T-helper 1 cell (primary cell): ENCODE measurements at places on chromosomes 2 and 18.

DNA sequence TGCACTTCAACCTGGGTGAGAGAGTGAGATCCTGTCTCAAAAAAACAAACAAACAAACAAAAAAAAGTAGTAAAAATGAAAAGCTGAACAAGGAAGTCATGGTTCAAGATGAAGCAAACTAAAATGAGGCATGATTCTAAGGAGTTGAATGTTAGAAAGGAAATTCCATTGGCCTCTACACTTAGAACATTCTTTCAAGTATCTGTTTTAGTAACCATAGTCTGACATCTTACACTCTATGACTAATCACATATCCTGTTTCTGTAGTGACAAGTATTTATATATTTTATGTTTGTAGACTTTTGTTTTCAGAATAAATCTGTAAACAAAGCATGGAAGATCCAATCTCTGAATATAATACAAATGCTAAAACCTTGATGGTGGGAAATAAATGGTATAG, 164.1 kb downstream of the KIAA1328 start:
- no peak for DNase-seq

DNA sequence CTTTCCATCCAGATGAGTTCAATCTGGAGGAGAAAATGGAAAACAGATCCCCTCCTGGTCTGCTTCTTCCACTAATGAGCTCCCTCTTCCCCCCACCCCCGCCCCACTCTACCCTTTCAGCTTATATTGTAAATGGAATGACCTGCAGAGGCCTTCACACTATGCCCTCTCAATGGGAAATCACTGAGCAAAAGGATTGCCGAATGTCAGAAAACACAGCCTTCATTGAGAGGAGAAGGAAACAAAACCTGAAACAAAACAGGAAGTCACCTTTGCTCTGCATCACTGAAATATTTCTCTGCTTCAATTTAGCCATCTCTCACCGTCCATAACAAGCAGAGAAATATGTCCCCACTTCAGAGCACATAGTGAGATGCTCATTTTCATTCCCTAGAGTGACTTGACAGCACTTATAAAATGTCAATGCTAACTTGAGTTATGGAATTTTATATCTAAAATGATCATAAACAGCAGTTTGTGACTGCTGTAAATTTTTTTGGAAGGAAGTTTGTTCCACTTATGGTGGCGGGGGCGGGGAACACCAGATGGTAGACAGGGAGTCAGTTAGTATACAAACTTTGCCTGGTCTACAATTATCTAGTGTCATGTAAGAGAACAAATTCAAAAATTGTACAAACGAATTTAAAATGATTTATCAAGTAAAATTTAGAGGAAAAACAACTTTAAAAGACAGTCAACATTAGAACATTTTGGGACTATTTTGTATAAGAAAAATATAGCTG, 1.8 kb upstream of the FRZB start:
- no peak for DNase-seq

DNA sequence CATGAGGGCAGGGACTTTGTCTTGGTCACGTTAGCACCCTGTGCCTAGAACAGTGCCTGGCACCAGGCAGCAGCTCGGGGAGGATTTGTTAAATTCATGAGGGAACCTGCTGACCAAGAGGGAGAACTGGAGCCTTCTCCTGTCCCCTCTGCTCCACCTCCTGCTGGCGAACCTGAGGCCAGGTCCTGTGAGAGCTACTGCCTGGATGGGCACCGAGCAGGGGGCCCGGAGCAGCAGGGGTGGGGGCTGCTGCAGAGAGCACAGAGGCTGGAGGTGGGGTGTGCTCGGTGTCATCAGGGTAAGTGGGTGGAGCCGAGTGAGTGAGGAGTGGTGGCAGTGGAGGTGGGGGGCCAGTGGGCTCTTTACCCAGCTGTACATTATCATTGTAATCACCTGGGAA, 52.1 kb upstream of the FAHD2A start:
- no peak for DNase-seq

DNA sequence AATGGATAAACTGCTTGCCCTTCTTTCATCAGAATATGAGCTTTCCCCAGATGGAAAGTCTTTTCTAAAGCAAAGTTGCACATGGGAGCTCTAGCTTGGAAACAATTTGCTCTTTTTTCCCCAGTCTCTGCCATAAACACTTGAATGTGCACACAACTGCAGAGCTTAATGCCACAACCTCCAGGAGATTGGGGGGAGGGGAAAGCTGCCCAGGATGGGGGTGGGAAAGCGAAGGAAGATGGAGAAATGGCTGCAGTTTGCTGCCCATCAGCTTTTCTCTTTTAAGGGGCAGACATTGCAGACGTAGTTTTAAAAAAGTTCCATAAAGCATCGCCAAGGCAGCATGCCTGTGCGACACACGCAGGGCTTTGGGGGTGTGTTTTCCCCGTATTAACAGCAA, 1.5 kb downstream of the ACKR3 start:
- no peak for DNase-seq

DNA sequence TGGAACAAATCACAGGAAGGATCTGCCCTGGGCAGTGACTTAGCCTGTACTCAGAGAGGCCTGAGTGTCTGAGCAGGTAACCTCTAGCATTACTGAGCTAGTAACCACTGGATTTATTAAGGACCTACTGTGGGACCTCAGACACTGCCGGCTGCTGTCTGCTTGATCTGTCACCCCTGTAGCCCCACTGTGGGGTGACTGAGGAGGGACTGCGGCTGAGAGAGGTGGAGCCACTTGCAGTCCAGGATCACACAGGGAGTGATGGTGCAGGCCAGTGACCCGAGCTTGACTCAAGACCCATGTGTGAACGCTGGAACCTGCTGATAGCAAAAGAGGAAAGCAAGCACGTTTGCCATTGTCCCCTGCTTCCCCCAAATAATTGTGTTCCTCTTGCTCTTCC, 15.6 kb downstream of the CHMP1B start:
- no peak for DNase-seq

GRCh38 chr2:217935901-217936684, 66.7 kb downstream of the TNS1 start:
- DNase-seq, result no peak

- DNase-seq, result no peak
Observed at GRCh38 chr2:47300609-47301276, 102.2 kb upstream of the MSH2 start.

DNA sequence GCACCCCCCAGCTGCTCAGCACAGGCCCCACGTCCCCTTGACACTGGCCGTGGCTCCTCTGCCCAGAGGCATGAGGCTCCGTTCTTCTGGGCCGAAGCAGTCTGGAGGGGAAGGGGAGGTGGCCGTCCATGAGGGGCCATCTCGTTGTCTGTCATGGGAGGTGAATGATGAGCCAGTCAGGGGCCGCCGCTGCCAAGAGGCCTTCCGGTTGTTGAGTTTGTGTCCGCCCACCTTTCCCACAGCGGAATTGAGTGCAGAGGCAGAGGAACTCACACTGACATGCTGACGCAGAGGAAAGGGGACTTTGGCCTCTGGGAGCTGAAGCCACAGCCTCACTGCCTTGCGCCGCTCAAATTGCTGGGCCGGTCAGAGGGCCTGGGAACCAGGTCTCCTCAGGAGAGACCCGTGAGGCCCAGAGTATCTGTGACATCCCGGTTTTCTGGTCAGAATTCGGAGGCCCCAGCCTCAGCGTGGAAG, 268.4 kb downstream of the ATAD2B start:
- peak; percentile 20 for DNase-seq
